Cardiac fibroblast (primary cell): ENCODE measurements at places on chromosomes 5 and 9.

GRCh38 chr9:133141833-133142595 is 21.0 kb upstream of the RALGDS start:
- DNase-seq, result no peak

GRCh38 chr9:2158766-2159430 is 143.8 kb downstream of the SMARCA2 start:
- no peak for DNase-seq

DNA sequence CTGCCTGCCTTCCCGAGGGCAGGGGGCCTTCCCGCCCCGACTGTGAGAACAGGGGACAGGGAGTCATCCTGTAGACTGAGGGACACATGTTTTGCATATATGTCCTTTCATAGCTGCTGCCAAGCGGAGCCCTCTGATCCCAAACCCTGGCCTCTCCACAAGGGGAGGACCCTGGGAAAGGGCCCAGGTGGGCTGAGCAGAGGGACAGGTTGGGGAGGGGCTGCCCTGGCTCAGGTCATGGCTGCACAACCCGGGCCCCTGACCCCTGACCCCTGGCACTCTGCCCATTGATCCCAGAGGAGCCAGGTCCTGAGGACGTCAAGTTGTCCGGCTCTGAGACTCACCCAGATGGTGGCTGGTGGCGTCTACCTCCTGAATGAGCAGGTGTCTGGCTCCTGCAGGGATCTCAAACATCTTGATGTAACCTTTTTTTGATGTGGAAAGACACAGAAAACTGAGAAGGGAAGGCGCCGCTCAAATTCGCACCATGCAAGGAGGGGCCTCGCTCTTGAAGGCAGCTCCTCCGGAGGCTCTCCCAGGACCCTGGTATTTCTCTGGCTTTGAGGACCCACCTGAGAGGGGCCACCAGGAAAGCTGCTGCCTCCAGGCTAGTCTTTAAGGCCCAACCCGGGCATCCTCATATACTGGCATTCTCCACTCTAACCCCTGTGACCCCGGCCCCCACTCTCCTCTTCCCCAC is 71.9 kb downstream of the ZNF354C start:
- no peak for DNase-seq

GRCh38 chr5:24222876-24223275 is 421.9 kb downstream of the CDH10 start:
- DNase-seq, result peak; percentile 41

DNA sequence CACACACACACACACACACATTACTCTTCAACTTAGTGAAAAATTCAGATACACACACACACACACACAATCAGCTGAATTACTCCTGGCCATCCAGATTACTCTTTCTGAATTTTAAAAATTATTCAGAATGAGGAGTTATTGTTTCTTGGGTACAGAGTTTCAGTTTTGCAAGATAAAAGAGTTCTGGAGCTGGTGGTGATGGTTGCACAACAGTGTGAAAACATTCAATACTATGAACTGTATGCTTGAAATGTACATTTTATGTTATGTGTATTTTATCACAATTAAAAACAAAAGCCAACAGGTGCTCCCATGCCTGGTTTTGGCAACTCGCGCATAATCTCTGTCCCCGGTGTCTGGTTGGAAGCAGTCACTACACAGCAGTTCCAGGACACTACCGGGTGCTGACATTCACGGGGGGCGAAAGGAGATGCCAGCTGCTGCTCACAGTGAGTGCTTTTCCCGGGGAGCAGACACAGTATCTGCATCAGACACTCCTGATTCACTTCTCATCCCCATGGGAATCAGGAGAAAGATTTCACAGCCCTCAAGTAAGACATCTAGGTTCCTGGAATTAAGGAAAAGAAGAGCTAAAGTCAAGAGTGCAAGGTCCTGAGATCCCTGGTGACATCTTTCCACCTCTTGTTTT is 55.7 kb downstream of the LHFPL2 start:
- DNase-seq, result peak; percentile 38

DNA sequence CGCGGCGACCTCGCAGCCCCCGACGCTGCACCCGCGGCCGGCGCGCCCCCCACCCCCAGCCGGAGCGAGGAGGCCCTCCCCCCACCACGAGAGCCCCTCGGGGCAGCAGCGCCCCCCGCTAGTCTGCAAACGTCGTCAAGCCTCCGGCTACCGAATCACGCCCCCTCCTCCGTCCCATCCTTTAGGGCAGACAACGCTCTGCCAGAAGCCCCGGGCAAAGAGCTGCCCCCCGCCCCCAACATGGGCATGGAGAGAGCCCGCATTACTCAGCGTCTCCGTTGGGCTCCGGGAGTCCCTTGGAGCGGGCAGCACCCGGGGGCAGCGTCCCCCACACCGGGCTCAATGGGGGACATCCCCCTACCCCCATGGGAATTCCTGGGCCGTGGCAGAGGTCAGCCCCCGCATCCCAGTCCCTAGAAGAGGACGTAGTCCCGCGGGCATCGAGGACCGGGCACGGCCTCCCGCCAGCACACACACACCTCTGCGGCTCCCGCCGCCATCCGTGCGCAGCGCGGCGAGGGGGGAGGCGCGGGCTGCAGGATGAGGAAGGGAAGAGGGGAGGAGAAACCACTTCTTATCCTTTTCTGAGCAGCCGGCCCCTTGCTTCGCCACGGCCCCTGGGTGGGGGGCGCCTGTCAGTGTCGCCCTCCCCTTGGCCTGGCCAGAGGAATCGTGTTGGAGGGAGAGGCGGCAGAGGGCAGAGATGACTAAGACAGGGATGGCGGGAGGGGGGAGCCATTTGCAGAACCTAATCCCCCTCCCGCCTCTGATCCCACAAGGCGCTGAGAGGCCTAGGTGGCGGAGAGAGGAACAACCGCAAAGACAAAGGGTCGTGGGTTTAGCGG is 750 bp downstream of the DNM1 start:
- DNase-seq, result peak; percentile 33

- no peak for DNase-seq
Observed at GRCh38 chr5:5384660-5385330, 37.7 kb upstream of the ICE1 start.

DNA sequence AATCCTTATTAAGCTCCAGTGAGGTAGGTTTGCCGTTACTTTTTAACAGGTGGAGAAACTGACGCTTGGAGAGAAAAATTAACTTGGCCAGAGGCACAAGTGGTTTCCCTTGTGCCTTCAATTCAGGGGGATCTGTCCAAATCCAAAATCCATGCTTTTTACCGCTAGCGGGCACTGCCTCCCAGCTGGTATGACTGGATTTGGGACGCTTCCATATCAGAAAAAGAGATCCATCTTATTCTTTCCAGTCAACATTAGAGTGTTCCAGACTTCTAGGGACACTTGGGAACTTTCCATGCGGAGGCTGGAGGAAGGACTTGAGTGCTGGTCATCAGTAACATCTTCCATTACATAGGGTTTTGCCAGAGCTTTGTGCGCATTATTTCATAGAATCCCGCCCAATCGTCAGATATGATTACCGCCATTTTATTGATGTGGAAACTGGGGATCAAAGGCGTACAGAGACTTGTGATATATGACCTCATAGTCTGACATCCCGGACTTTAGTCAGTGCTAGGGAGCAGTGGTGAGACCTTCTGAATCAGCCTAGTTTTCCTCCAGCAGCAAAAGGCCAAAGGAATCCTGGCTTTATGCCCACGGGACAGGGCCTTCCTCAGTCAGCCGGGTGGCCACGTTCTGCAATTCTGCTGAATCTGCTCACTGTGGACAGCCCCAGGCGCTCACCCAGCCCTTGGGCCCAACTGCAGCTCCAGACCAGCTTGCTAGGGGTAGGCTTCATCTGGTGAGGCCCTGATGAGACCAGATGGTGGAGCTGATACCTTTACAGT is 1.1 kb upstream of the GNPDA1 start:
- peak; percentile 90 for DNase-seq

DNA sequence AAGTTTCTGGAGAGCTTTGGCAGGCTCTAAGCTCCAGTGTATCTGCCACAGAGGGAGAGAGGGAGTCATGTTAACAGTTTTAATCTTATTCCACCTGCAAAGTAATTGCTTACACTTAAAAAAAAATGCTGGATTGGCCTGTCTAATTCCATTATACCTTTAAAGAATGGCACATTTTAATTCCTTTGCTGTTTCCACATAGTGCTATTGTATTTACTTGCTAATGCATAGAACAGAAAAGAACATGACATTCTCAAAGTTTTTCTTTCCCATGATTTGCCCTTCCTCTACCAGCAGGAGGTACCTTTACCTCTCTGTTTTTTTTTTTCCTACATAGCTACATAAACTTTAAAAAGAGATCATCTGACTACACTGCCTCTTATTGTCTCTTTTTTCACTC is 318.0 kb downstream of the GLIS3 start:
- no peak for DNase-seq

GRCh38 chr9:98161851-98162250 is 30.6 kb downstream of the CORO2A start:
- no peak for DNase-seq

GRCh38 chr9:126788046-126788445 is 16.8 kb upstream of the ZBTB43 start:
- DNase-seq, result peak; percentile 51

- DNase-seq, result peak; percentile 29
Observed at GRCh38 chr9:93486268-93486667, 32.9 kb upstream of the FAM120AOS start.

DNA sequence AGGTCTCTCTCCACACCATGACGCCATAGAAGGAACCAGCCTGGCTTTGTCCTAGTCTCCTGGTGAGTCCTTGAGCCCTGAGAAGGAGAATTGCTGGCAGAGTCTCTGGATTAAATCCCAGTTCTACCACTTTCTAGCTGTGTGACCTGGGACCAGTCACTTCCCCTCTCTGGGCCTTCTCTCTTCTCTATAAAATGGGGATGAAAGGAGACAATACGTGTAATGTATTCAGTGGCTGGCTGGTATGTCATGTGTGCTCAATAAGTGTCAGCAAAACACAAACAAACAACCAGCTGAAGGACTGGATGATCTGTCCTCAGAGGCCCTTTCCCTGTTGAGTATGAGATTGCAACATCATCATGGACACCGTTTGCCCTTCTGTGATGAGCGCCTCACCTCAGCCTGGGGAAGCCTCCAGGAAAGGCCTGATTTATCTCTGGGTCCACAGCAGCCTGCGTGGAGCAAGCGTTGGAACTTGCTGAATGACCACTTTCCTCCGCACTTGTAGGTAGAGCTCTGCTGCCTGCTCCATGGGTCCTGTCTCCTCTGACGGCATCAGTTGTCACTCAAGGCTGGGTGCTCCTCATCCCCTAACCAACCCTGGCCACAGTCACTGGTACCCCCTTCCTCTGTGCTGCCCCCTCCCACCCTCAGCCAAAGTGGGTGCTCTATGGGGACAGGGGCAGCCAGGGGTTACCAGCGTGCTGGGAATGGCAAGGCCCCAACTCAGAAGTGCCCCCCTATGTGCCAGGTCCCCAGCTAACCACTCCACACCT is 3.6 kb upstream of the NR5A1 start:
- peak; percentile 33 for DNase-seq

GRCh38 chr5:55997742-55998351 is 3.1 kb upstream of the IL6ST start:
- peak; percentile 75 for DNase-seq

- DNase-seq, result no peak
Observed at GRCh38 chr9:134303601-134304000, 22.7 kb upstream of the RXRA start.

DNA sequence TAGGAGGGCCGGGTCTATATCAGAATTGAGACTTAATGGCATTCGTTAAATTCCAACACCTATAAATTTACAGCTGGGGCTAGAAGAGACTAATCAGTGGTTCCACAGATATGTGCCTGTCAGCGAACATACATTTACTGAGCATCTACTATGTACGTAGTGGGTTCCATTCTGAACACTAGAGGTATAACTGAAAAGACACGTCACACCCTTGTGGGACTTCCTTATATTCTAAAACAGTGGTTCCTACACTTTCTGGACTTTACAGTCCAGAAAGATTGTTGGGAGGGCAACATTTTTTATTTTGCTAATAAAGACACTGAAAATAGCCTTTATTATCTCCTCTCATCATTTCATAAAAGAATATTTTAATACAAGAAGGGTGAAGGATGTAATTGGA is 140.5 kb downstream of the SCAMP1 start:
- no peak for DNase-seq

GRCh38 chr5:73061593-73061992 is 58.8 kb upstream of the TMEM171 start:
- no peak for DNase-seq

DNA sequence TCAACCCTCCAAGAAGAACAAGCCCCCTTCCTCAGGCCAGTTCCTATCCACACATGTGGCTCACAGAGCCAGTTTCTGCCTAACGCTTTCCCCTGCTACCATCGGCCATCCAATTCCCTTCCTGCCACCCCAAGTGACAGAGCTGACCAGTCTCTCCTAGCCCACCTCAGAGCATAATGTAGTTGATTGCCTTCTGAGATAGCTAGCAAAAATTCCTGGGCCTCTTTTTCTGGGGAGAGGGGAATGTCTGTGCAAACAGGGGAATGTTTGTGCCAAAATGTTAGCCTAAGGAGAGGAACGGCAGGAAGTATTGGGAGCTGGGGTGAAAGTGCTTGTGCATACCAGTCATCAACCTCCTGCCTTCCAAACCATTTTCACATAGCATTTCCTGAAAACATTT is 157.0 kb downstream of the PJA2 start:
- DNase-seq, result no peak

DNA sequence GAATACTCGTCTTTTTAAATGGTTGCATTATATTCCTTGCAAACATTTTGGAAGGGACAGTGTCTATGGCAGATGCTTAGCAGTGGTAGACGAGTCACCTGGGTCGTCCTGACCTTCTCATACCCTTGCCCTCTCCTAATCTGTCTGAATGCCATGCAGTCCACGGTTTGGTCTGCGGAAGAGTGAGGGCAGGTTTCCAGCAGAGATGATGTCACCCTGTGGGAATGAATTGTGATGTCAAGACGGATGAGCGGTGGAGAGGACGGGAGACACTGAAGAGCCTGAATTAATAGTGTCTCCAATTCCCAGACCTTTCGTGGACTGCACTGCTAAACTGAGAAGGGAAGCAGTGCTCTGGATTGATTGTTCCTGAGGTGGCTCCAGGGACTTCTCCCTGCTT is 329.0 kb upstream of the PANK3 start:
- peak; percentile 54 for DNase-seq

DNA sequence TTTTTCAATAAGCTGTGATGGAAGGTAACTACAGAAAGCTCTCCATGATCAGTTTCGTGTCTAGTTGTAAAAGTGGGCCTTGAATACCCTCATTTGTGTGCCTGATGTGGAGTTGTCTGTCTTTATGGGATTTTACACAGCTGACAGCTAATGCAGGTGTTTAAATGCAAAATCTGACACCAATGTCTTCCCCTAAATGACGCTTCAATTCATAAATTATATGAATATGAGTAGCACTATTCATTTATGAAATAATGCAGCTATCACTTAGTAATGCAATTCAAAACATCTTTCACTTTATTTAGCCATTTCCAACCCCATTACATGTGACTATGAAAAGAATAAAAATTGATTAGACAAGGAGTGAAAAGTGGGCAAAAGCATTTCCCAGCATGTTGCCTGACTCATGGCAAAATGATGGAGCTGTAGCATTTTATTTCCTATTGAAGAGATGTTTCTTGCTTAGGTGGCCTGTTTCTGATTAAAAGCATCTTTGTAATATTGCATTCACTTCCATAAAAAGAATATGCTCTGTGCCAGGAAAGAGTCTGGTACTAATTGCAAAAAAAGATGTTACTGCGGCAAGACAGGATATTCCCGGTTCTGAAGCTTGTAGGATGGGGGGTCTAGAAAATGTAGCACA is 116.7 kb upstream of the HAPLN1 start:
- no peak for DNase-seq

- no peak for DNase-seq
Observed at GRCh38 chr9:124818431-124819281, 34.6 kb upstream of the WDR38 start.

GRCh38 chr9:129185991-129186390 is 7.9 kb upstream of the IER5L start:
- DNase-seq, result no peak
